ENCODE measurements at places on chromosomes 13 and 19.

DNA sequence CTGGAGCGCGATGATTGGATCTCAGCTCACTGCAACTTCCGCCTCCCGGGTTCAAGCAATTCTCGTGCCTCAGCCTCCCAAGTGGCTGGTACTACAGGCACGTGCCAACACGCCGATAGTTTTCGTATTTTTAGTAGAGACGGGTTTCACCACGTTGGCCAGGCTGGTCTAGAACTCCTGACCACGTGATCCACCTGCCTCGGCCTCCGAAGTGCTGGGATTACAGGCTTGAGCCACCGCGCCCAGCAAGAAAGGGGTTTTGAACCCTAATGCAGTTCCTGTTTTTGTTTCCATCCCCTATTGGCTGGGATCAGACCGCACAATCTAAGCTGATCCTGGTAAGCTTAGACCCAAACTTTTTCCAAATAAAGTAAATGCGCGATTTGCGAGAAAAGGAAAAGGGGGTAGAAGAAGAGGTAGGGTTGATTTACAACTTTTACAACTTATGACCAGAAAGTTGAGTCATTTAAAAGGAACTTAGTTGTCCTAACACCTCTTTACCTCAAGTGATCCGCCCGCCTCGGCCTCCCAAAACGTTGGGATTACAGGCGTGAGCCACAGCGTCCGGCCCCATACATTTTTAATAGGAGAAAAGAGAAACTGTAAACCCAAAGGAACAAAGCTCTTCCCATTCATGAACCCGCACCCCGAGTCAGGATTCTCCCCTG, 764 bp downstream of the ZNF626 start:
- DNase-seq, result no peak

- no peak for DNase-seq
Measured at GRCh38 chr13:31495336-31495735, 244.0 kb upstream of the RXFP2 start.

DNA sequence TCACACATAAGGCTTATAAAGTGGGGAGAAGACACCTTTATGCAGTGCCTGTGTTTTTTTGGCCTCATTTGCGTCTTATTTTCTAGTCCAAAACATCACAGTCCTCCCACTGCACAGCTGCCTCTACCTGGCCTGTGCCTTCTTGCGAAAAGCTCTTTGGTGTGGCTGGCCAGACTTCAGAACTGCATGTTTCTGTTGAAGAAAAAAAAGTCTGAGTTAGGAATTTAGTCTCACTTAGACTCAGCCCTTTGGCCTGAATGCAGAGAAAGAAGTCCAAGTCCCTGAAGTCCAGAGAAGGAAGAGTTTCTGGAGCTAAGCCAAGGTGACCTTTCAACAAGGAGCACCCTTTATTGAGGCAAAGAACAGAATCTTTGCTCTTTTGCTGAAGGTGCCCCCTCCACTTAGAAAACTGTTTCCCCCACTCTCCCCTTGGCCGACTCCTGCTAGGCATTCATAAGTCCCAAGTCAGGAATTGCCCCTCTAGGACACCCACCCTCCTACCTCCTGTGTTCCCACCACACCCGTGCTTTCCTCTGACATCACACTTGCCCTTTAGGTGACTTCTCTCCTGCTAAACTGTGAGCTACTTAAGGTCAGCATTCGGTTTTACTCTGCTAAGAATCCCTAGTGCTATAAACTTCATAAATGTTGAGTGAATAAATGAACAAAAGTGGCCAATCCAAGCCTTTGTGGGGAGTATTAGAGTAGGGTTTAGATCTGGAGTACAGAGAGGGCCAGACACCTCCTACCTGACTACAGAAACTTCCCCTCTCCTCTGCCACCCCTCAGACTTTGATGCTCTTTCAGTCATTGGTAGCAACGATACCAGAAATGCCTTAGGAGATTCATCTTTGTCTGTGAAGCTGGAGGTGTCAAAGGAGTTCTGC, 226.8 kb downstream of the LACC1 start:
- DNase-seq, result no peak

GRCh38 chr19:1226227-1226518, 11.6 kb downstream of the CBARP start:
- no peak for DNase-seq

- no peak for DNase-seq
Measured at GRCh38 chr19:8922591-8922990, 87.6 kb downstream of the MUC16 start.

GRCh38 chr19:22620401-22620800, 13.7 kb upstream of the ZNF492 start:
- DNase-seq, result no peak

DNA sequence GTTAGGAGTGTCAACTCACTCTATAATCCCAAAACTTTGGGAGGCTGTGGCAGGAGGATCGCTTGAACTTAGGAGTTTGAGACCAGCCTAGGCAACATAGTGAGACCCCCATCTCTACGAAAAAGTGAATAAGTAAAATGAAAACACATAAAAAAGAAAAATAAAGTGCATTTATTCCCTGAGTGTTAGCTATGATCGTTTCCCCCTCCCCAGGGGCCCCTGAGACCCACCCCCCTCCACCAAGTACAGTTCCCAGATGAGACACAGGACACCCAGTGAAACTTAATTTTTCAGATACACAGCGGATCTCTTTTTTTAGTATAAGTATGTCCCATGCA, 28.6 kb upstream of the NANOS3 start:
- no peak for DNase-seq

- DNase-seq, result no peak
Measured at GRCh38 chr13:93499991-93500390, 273.4 kb downstream of the GPC6 start.

- no peak for DNase-seq
Measured at GRCh38 chr19:36009220-36009619, 607 bp upstream of the SYNE4 start.

DNA sequence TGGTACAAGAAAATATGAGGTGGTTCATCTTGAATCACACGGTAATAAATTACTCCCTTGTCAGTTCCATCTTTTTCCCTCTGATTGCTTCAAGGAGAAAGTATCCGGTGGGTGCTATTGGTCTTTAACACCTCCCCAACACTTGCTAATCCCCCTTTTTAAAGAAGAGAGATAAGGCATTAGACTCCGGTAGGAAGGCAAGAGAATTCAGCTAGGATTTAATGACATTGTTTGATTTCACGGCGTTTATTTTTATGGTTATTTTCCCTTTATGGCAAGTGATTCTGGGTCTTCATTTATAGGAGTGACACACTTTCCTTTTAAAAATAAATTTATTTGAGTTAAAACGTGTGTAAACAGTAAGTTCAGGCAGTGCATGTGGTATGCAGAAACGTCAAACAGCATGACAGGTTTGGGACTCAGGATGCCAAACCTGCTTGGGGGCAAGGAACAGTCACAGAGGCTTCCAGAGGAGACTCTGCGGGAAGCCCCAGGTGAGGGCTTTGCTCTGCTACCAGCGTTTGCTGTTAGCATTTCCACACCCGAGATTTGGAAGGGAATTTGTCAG, 36.5 kb downstream of the TSHZ3 start:
- no peak for DNase-seq

GRCh38 chr13:96794669-96795068, 199.6 kb downstream of the OXGR1 start:
- no peak for DNase-seq

GRCh38 chr19:7004313-7004931, 16.8 kb downstream of the MBD3L2B start:
- peak; percentile 8 for DNase-seq

- no peak for DNase-seq
Measured at GRCh38 chr13:58804832-58805231, 1173.3 kb downstream of the PCDH17 start.

DNA sequence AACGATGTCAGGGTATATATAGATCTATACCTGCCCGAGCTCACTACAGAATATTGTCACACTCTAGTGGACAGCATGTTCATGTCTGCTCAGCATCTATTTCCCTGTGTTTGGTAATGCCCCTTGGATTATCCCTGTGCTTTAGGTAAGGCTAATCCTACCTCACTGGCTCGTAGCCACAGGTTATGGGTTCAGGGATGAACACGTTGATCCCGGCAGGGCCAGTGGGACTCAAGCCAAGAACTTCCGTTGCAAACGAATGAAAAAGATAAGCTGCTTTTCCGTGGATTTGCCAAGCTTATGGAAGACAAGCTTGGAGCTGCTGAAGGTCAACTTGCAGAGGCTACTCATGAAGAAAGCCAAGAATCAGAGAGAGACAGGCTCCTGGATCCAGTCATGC, 400.0 kb upstream of the TSHZ3 start:
- DNase-seq, result no peak

- DNase-seq, result no peak
Measured at GRCh38 chr13:113209759-113210421, 477 bp downstream of the CUL4A start.

- DNase-seq, result no peak
Measured at GRCh38 chr19:34241513-34242337, 12.6 kb upstream of the GARRE1 start.

DNA sequence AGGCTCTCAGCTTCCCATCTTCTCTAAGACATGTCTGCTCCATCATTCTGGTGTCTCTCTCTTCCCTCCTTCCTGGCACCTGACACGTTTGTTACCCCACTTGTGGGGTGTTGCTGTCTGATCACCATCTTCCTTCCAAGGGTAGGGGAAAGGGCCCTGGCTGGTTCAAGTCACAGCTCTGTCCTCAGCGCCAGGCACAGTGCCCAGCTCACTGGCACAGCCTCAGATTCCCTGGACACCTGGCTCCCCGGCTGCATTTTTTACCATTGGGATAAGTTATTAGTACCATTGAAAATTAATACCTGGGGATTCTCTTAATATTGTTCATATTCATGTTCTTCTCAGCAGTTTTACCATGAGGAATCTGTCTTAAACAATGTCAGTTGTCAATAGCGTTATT, 50.8 kb upstream of the LDLR start:
- no peak for DNase-seq

- DNase-seq, result no peak
Measured at GRCh38 chr19:768424-768823, 17.5 kb downstream of the MISP start.

DNA sequence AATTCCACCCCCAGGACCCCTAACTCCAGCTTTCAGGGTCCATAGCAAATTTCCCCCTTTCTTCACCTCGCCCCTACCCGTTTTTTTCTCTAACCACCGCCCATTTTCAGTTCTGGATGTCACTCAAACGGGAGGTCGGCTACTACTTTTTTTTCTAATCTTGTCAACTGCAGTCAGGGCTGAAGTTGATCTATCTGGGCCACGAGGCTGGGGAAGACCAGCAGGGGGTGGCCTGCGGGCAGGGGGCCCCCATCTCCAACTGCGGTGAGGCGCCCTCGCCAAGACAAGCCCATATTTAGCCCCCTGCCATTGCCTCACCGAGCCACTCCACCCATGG, 748 bp downstream of the LHFPL6 start:
- no peak for DNase-seq
